GM03348 (cell line): ENCODE measurements at places on chromosomes 3 and 15.

DNA sequence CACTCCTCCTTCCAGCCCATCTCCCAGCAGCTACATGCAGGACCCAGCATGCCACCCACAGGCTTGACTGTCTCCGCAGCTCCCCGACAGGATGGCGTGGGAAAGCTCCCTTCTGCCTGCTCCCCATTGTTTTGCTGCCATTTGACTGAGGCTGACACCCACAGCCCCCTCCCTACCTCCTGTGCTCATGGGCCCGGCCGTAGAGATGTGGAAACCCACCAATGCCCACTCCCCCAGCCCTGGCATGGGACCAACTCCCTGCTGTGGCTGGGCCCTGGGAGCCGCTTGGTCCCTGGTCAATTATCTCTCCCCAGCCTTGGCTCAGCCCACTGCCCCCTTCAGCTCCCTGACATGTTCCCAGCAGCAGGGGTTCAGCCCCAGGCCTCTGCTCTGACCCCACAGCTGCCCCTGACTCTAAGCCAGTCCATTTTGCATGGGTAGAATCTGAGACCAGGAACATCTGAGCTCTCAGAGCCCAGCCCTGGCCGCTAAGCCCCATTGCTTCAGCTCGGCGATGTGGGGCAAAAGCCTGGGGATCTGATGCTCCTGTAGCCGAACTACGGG, 8.2 kb downstream of the C3orf22 start:
- no peak for DNase-seq

DNA sequence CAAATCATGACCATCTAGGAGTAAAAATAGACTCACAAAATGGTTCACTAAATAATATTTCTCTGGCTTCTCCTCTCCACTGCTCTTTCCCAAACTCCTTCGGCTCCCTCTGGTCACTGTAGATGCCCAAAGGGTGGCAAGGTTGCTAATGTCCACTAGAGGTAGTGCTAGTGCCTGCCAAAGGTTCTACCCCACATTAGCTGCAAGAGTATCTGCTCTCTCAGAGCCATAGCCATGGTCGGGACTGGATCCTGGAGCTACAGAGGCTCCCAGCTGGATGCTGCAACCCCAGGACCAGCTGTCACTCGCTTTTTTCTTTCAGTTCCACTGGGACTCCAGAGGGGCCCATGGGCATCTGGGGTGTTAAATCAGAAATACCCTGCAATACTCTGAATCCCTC, 8.5 kb downstream of the HTR3D start:
- peak; percentile 40 for DNase-seq

DNA sequence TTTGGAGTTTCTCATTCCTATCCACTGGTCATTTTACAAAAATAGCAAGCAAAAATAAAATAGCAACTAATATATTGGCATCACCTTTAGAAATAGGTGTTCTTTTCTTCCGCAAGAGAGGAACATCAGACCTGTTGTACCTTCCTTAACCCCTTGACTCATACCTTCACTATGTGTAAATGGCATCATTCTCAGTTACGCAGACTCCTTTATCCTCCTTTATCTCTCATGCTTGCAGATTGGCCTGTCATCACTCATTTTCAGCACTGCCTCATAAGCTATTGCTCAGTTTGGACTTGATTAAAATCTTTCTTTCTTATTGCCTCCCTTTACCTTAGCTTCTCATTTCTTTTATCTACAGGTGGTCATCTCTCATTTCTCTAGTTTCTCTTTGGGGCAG, 21.4 kb downstream of the ARHGEF26 start:
- no peak for DNase-seq

- peak; percentile 46 for DNase-seq
Observed at GRCh38 chr3:66618066-66618465, 117.2 kb upstream of the LRIG1 start.

GRCh38 chr3:134360046-134360445, 14.2 kb downstream of the AMOTL2 start:
- DNase-seq = no peak

DNA sequence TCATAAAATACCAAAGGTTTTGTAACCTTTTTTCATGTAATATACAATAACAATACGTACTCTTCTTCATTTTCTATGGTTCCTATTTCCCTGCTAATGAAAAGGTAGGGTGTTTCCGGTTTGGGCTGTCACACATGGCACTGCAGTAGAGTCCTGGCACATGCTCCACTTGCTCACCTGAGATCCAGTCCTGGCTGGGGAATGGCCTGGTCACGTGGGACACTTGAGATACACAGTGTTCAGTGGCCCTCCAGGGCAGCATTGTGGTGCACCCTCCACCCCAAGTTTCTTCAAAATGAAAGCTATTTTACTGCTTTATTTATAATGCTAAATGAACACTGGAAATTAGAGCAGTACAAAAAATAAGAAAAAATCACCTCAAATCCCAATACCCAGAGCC, 23.2 kb downstream of the MRPS25 start:
- no peak for DNase-seq

- DNase-seq = no peak
Observed at GRCh38 chr3:12218161-12218560, 59.4 kb upstream of the TIMP4 start.

DNA sequence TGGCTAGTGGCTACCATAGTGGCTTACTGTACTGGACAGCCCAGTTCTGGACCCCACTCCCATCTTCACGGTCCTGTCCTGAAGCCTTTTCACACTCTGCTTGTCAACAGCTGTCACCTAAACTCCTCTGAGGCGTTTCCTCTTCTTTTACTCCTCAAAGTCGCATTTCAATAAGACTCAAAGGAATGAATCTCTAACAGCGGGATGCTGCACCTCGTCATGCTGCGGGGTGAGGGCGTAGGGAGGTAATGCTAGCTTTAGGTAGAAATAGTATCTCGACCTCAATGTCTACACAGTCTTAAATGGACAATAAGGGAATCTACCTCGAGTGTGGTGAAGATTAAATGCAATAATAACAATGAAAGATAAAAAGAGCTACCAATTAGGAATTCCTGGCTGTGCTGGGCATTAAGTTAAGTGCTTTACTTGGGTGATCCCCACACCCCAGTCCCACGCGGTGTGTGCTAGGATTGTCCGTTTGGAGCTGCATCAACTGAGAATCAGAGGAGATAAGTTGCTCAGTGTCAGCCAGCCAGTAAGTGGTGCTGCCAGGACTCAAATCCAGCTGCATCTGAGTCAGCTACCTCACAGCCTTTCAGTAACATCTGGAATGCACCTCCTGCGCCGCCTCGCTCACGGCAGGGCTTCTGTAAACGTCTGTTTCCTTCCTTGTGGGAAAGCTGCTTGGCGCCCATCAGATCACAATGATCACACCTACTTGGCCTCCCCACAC, 14.0 kb downstream of the PLA2G4D start:
- DNase-seq = no peak

DNA sequence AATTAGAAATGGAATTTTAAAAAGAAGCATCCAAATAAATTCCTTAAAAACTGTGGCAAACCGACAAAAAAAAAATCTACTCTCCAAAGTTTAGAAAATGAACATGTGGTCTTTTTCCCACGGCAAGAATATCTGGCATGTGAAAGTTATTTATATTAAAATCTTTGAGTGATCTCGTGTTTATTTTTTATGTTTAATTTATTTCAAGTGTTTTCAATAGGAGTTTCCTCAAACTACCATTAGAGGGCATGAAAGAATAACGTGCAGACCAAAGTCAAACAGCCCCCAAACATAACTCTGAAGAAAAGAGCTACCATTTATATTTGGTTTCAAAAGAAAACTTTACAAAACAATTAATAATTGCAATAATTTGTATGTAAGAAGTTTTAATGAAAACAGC, 286.4 kb downstream of the ZIC4 start:
- DNase-seq = peak; percentile 24

GRCh38 chr15:81532001-81532400, 158.0 kb upstream of the TMC3 start:
- no peak for DNase-seq

GRCh38 chr3:43087249-43087776, 18.6 kb downstream of the POMGNT2 start:
- no peak for DNase-seq

DNA sequence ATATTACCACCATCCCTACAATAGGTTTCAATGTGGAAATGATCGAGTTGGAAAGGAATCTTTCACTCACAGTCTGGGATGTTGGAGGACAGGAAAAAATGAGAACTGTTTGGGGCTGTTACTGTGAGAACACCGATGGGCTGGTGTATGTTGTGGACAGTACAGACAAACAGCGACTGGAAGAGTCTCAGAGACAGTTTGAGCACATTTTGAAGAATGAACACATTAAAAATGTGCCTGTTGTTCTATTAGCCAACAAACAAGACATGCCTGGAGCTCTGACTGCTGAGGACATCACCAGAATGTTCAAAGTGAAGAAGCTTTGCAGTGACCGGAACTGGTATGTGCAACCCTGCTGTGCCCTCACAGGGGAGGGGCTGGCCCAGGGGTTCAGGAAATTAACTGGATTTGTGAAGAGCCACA, 510 bp downstream of the ARL14 start:
- no peak for DNase-seq

GRCh38 chr15:76376816-76377215, 40.2 kb downstream of the ISL2 start:
- DNase-seq = no peak

DNA sequence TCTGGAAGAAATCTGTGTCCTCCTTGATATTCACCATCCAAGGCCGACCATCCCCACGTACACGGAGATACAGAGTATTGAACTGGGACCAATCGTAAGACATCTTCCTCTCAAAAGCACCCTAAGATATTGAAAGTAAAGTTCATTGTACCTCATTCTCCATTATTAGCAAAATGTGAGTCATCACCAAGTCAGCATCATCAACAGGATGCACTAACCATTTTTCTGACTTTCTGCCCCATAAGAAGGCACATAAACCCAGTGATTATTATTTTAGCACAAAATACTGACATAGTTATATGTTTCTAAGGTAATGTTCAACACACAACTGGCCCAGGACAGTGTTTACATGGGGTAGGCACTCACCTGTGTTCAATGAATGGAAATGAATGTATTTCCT, 7.4 kb downstream of the NDUFAF1 start:
- no peak for DNase-seq

DNA sequence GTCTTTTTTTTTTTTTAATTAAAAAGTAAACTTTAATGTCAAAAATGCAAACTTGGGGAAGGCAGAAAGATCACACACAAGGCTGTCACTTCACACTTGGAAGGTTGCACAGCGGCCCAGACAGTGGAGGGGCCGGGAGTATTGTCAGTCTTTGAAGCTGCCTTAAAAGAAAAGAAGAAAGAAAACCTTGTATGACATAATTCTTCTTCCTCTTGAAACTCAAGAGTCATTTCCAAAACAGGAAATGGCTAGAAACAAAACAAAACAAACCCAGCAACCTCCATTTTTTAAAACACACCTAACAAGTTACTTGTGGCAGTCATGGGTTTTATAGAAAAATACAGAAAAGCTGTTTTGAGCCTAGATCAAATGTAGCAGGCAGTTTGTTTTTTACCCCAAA, 68.1 kb upstream of the MAGI1 start:
- DNase-seq = no peak

DNA sequence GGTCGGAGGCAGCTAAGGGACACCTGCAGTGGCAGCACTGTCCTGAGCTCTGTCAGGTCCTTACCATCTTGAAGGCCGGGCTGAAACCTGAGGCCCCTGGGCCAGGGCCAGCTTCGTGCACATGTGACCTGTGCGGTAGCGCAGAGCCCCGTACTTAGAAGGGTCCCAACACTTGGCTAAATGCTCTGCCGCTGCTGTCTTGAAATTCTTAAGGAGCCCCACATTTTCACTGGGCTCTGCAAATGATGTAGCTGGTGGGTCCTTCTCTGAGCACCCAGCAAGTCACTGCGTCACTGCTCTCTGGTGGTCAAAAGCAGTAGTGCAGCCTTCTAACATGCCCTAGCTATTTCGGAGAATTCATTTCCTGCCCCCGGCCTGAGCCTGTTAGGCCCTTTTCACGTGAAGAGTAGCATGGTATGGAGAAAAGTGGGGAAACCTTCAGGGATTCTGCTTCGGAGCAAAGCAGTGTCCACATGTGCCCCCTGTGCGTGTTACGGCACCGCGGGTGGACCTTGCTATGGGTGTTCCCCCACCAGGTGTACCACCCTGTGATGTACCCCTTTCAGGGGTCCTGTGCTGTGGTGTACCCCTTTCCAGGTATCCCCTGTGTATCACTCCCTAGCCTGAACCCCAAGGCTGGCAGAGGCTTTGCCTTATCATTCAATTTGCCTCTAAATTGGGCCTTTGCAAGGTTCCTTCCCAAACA, 79.7 kb downstream of the TMEM266 start:
- DNase-seq = peak; percentile 89

GRCh38 chr3:163939926-163940325, 1138.4 kb downstream of the SI start:
- no peak for DNase-seq

DNA sequence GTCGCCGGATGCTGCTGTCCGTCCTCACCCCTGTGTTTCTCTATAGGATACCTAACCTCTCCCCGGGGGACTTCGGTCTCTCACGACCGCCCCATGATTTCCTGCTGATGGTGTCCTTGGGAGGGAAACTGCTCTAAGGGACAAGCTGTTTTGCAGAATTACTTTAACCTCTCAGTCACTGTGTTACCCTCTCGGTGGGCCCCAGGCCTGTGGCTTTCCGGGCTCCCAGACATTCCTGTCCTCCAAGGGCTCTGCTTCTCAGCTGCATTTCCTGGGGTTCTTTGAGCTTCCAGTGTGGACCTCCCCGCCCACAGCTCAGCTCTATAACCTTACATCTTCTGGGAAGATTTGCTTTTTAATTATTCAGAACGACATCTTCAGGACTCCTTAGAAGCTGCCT, 40.9 kb downstream of the CHST2 start:
- no peak for DNase-seq

DNA sequence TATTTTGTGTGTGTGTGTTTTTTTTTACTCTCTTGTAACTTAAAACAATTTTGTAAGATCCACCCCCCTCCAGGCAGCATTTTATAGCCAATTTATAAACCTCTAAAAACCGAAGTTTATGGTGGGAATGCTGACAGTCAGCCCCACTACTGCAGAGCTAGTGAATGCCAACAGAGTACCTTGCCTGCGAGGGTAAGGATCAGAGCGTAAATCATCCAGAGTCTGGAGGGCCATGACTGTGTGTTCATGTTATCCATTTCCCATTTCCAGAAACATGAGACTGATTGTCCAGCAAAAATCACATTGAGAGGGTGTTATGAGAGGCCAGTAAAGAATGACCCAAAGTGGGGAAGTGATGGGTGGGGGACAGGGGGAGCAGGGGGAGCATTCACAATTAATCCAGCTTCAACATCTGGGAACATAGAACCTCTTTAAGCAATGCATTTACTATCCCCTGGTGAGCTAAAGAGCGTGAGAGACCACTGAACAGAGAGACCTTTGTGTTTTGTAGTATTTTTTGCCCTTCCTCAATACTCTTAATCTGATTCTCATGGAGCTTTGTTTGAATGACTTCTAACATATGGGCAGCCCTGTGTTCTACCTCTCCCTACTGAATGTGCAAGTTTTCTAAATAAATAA, 464.5 kb downstream of the RBMS3 start:
- DNase-seq = no peak

- DNase-seq = no peak
Observed at GRCh38 chr3:21505711-21506460, 245.1 kb downstream of the ZNF385D start.

GRCh38 chr3:195566797-195567196, 16.9 kb downstream of the APOD start:
- no peak for DNase-seq
